ENCODE measurements at places on chromosomes 7 and 10. TPM values are rescaled to one million over a fixed set of nuclear protein-coding genes. Genes with fewer than 3 reads are reported as not detected.

GRCh38 chr10:49325916-49326783 lies 27.2 kb downstream of the C10orf71 start:
- DNase-seq, result no peak

DNA sequence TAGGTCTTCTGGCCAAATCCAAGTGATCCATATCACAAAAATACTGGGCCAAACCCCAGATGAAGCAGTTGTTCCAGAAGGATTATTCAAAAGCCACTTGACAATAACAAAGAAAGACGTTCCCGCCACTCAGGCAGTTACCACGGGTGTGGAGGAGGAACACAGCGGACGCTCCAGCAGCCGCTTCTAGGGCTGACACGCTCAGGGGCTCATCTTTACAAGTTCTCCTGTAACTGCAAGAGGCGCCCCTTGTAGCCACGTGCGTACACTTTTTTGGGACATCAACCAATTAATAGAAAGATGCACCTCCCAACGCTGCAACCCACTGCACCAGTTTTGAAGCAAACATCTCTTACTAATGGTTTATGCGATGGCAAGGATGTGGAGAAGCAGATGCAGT lies 159.4 kb downstream of the GRID1 start:
- DNase-seq, result no peak

DNA sequence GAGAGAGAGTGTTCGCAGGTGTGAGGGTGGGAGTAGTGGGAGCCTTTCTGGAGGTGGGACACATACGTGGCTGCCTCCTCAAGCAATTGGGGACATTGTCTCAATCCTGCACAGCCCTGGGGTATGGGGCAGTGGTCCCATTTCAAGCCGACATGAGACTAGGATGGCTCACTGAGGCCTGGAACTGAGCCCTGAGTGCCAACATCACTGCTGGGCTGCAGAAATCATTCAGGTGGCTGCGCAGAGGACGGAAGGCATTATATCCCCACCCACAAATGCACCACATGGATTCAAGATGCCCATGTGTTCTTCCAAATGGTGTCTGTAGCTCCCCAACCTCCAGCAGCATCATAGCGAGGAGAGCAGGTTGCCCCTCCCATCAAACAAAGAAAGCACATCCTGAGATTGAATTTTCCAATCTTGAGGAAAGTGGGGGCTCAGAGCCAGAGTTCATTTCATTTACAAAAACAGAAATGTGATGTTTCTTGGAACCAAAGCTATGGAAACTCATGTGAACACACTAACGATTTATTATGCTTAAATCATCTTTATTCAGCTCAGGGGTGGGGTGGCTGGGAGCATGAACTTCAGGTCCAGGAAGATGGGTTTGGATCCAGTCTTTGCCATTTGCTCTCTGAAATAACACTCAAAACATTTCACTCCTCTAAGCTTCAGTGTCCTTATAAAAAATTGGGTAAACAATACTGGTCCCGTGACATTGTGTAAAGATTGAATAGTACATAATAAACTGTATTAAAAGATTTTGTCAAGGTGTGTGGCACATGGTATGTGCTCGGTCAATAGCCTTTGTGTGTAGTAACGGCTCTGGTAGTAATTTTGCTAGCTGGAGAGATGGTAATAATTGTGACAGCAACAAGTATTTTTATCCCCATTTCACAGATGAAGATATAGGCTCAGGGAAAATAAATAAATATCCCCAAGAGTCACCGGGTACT lies 4.6 kb downstream of the SFTPA2 start:
- DNase-seq, result no peak

DNA sequence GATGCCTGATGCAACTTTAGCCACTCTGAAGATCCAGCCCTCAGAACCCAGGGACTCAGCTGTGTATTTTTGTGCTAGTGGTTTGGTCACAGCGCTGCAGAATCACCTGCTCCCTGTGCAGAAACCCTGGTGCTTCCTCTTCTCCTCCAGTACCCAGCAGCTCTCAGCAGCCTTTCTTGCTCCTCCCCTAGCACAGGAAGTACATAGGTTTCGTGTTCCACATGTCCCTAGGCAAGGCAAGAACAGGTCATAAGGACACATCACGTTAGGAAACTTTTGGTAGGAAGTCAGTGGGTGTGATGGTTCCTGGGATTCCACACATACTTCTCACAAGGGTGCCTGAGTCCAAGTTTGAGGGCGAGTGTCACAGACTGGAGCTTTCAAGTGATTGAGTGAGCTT lies 167.9 kb upstream of the PRSS1 start:
- no peak for DNase-seq

- DNase-seq, result no peak
Observed at GRCh38 chr7:40279991-40280390, 145.2 kb downstream of the SUGCT start.

DNA sequence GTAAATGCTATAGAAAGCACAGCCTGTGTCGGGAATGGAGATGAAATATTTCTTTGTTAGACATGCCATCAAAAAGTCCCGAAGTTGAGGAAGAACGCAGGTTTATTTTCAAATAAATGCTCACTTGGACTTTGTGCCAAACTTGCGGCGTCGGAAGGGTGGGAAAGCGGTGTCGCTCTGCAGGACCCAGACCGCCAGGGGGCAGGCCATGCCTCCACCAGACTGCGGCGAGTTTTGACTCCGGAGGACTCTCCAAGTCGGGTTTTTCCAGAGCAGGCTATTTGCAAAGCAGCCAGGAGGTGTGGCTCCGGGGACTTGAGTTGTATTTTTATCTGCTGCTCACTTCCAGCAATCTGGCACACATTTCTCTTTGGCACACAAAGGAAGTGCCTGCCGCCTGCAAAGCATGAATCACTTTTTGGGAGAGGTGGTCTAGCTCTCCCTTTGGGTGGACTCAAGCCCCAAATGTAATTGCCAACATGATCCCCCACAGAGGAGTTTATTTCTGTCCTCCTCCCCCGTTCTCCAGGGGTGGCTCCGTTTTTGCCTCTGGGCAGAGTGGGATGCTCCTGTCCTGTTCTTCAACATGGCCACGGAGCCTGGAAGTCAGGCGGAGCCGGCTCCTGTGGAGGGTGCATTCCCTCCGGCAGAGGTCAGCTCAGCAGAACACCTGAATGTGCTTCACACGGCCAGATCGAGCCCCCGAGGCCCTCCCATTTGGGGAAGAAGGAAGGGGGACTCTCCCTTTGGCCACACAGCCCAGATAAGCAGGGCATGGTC lies 82.3 kb upstream of the GPR26 start:
- DNase-seq, result peak; percentile 92

DNA sequence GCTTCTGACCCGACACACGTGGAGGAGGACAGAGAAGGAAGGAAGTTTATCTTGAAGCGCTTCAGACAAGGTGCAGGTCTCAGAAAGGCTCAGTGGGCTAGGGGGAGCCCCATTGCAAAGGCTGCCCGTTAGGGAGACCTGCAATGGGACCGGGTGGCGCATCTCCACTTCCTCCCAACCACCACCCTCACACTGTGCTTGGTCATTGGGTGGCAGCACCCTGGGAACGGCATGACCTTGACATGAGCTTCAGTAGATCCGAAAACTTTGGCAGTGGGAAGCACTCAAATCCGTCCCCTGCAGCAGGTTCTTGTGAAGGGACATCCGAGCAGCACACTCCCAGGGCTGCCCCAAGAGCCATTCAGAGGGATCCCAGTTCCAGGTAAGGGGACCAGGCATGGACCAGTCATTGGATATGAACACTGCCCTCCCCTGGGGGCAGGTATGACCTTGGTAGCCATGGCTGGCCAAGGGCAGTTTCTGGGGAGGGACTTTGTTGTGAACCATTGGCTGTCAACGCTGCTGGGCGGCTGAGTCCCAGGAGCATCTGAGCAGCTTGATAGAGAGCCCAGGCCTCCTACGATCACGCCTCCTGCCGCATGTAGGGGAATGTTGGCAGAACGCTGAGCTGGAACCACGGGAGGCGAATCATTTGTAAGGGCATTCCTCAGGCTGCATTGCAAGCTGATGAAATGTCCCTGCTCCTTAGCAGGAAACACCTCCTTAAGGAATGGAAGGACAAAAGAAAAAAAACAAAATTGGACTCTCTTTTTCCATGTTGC lies 31.7 kb downstream of the GALNTL5 start:
- peak; percentile 26 for DNase-seq

DNA sequence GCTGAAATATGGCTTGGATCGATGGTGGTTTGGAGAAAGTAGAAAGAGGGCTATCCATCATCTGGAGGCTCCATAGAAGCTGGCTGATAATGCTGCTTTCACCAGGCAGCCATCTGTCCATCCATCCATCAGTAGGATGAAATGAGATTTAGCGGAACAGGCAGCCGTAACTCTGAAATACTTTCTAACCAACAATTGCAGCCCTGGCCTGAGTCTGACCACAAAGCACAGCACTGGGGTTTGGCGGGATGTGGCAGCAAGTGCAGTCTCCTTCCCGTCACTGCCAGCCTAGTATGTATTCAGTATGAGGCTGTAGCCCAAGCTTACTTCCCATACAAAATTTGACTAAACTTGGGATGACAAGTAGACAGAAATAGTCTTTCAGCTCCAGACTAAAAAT lies 38.0 kb downstream of the R3HCC1L start:
- no peak for DNase-seq

- no peak for DNase-seq
Observed at GRCh38 chr10:77944519-77944918, 18.0 kb upstream of the DLG5 start.

DNA sequence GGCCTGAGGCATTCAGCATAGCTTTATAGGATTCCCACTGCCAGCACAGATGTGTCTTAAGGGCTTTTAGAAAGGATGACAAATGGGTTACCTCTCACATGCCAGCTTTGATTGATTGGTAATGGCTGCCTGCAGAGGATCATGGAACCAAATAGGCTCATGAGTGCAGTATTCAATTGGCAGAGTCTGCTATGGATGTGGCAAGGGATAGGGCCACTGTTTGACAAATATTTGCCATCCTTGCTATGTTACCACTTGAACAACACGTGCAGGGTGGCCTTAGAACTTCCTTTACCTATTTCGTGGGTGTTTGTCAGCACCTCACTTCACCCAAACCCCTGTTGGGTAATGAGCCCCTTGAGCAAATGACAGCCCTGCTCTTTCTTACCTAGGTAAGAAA lies 139.2 kb downstream of the C10orf105 start:
- DNase-seq, result no peak

DNA sequence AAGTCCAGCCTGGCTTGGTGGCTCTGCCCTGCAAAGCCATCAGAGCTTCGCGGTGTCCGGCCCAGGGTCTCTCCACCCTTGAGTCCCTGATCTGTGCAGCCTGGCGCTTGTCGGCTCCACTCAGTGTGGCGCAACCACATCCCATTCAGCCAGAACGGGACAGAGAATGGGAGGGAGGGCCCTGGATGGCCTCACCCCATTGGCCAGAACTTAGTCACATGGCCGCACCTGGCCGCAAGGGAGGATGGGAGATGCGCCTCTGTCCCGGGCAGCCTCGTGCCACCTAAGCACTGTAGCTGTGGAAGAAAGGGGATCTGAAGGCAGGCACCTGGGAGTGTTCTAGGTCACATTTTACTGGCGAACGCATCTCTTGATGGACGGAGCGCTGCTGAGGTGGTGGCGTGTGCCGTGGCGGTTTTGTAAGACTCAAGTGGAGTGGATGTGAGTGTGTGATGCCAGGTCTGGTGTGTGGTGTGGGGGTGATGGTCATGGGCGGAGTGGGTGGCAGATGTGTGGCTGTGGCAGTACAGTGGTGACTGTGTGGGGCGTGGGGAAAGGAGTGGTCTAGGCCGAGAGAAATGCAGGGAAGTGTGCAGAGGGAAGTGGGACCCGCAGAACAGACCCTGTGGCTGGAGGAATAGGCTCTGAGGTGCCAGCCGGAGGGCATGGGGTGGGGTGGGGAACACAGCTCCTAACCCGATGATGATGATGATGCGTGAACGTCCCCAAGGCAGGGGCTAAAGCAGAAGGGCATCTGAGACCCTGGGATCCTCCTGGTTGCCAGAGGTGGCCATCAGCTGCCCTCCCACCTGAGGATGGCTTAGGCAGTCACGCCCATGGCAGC lies 19.0 kb downstream of the CLEC2L start:
- no peak for DNase-seq

- DNase-seq, result no peak
Observed at GRCh38 chr10:80144067-80144695, 11.7 kb downstream of the PLAC9 start.

GRCh38 chr7:47884675-47885074 lies 63.6 kb downstream of the PKD1L1 start:
- DNase-seq, result no peak

Gene HOXA10
- total RNA-seq, result not detected

Gene CAMK2G
- total RNA-seq, result 35.0 TPM

Gene KIF20B
- 44.2 TPM for total RNA-seq

Gene AKR1C8
- not detected for total RNA-seq

Gene HECW1
- total RNA-seq, result 0.28 TPM

Gene IDI1
- total RNA-seq, result 168 TPM

Gene RTKN2
- total RNA-seq, result 65.9 TPM

Gene CH25H
- total RNA-seq, result not detected

Gene HKDC1
- total RNA-seq, result 0.30 TPM

Gene JCAD
- 1.3 TPM for total RNA-seq

Gene CYP26C1
- 0.22 TPM for total RNA-seq

Gene VPS37D
- 7.0 TPM for total RNA-seq

Gene TIMM23B
- 19.5 TPM for total RNA-seq

Gene LYZL2
- total RNA-seq, result not detected

Gene CTAGE4
- 1.1 TPM for total RNA-seq

Gene ENTPD1
- 0.46 TPM for total RNA-seq

Measured in neural progenitor cell (in vitro differentiated cells).